ENCODE measurements at places on chromosomes 16 and 17.

- DNase-seq: no peak
Measured at GRCh38 chr17:15659236-15659635, 24.9 kb downstream of the TRIM16 start.

DNA sequence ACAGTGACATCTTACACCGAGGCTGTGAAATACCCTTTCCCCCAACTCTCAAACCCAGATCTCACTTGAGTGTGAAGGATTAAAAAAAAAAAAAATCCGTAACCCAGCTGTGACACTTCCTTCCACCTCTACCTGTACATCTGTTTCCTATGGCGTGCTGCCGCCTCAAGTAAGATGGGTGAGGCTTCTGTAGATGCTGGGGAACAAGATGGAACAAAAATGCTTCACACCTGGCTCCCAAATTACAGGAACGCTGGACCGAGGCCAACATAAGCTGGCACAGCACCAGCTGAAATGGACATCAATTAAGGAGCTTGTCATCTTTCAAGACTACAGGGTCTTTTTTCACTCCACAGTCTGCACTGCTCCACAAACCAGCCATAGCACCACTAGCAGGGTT lies 95.9 kb downstream of the HIC1 start:
- no peak for DNase-seq

- DNase-seq: no peak
Measured at GRCh38 chr17:31919802-31920525, 16.8 kb upstream of the SUZ12 start.

GRCh38 chr17:10754109-10754508 lies 24.3 kb upstream of the TMEM220 start:
- peak; percentile 34 for DNase-seq

- DNase-seq: no peak
Measured at GRCh38 chr17:284676-285355, 67.8 kb downstream of the RPH3AL start.

DNA sequence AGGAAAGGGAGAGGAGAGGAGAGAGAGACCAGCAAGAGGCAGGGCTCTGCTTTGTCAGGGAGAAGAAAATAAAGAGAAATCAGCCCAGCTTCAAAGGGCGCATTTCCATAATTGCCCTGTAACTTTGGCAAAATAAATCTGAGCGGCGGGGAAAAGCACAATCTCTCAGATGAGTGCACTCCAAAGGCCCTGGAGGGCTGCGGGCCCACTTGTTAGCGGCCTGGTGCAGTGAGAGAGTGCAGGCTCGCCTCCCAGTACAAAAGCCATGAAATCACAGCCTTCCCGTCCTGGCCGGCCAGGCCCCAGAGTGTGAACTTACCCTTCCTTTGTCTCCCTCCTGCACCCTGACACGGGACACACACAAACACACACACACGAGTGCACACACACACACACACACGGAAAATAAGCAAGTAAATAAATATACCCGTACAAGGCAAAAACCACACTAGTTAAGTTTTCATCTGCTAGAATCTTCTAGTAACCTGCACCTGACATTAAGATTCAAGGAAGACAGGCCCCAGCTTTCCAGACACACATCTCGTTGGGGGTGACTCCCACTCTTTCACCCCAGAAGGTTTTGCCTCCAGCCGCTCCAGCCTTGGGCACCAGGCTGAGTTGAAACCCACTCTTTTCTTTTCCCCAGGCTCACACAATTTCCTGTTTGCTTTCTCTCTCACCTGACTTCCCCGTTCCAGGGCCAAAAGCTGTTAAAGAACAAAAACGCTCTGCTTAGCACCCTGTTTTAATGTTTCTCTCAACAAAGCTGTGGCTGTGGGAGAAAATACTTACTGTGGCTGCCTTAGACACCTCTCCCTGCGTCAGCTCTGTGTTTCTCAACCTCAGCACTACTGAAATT lies 8.5 kb downstream of the IRX3 start:
- DNase-seq: peak; percentile 33

DNA sequence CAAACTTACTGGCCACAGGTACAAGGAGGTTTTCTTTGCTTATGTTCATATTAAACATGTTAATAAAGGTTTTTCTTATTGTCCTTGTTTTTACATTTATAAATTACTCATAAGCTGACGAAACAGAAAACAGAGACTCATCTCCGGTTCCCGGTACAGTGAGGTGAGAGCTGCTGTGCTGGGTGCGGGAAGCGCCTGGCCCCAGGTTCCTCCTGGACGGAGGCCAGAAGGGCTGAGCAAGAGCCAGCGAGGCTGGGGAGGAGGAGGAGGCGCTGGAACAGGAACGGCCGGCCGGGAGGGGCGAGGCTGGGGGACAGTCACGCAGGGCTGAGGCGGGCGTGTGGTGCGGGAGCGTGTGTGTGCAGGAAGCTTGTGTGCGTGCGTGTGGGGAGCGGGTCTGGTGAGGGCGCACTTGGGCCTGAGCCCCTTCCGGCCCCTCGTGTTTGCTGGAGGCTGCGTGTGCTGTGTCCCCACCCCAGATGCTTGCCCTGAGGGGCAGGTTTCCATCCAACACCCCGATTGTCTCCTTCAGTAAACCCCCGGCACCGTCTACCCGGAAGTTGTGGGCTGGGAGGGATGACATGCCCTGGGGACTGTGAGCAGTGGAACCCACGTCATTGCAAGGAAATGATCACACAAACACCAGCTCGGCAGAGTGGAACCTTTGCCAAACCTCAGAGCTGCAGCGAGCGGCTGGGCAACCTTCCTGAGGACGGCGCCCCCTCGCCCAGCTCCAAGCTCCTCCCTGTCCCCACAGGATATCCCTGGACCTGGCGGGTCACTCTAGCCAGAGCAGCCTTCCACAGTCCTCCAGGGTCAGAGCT lies 19.5 kb downstream of the CD7 start:
- DNase-seq: no peak

DNA sequence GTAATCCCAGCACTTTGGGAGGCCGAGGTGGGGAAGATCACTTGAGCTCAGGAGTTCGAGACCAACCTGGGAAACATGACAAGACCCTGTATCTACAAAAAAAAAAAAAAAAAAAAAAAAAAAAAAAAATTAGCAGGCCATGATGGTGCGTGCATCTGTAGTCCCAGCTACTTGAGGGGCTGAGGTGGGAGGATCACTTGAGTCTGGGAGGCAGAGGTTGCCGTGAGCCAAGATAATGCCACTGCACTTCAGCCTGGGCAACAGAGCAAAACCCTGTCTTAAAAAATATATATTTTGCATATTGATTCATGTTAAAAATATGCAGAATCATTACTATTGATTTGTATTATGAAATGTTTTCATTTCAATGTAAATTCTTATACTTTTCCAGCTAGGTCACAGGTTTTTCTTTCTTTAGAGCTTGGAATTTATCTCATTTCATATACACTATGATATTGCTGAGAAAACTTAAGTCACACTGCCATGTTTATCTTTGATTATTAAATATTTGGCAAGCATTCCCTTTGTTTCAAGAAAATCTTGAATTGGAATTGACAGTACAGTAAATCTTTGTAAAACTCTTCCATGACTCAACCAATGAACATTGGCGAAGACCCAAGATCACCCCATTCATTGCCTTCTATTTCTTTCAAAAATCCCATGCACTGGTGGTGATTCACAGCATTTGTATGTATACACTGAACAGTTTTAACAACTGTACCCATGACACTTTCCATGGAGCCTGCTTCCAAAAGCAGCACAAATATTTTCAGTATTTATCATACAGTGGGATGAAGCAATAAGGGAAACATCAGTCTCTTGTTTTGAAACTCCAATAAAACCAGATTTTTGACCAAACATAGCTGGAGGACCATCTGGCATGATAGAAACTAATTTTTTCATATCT lies 83.5 kb upstream of the TNRC6A start:
- no peak for DNase-seq

DNA sequence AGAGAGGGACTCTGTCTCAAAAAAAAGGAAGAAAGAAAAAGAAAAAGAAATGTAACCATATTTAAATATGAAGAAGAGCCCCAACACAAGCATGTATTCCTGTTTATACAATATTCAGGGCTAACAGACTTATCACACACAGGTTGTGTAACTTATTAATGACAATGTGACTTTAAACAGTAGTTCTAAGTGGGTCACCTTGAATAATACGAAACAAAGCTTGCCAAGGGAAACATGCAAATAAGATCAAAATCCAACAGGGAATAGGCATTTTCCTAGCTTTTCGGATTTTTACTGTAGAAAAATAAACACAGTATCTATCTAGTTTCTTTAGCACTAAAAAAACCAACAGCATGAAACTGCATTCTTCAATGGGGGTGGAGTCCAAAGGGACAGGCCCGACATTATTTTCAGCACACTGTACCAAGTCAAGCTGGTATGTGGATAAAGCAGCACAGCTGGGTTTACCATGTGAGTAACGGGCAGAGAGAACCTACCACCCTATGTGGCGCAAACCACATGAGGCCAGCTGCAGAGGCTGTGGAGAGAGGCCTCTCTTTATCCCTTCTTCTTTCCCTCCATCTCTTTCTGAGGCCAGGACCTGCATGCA lies 45.3 kb downstream of the TOM1L2 start:
- no peak for DNase-seq

DNA sequence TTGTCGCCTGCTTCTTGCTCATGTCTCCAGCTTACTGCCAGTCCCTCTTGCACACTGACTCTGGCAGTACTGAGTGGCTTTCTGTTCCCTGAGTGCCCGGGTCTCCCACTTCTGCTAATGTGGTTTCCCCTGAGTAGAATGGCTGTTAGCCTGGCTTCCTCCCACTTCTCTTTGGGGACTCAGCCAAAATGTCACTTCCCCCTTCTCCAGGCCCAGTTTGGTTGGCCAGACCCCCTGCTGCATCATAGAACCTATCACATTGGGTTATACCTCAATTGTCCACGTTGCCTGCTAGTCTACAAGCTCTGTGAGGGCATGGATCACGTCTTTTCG lies 304.4 kb downstream of the HS3ST3B1 start:
- DNase-seq: no peak

DNA sequence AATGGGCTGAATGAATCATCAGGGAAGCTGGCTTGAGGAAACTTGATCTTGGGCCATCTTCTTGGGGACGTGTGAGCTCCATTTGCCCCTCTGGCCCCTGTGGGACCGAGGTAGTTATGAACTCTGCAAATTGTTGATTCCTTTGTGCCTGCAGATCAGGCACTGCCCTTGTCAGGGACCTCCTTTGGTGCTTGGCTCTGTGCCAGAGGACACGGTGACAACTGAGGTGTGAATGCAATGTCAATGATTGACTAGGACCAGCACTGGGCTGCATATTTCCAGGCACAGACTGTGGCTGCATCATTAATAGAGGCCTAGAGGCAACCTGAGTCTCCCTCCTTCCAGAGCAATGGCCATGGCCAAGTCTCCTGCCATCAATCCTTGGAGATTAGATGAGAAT lies 23.8 kb downstream of the PDILT start:
- DNase-seq: no peak

GRCh38 chr17:37339321-37339720 lies 36.5 kb upstream of the C17orf78 start:
- DNase-seq: no peak

- no peak for DNase-seq
Measured at GRCh38 chr17:70208080-70208794, 38.9 kb downstream of the KCNJ2 start.

- DNase-seq: no peak
Measured at GRCh38 chr16:59259950-59260319, 525.8 kb upstream of the GOT2 start.

DNA sequence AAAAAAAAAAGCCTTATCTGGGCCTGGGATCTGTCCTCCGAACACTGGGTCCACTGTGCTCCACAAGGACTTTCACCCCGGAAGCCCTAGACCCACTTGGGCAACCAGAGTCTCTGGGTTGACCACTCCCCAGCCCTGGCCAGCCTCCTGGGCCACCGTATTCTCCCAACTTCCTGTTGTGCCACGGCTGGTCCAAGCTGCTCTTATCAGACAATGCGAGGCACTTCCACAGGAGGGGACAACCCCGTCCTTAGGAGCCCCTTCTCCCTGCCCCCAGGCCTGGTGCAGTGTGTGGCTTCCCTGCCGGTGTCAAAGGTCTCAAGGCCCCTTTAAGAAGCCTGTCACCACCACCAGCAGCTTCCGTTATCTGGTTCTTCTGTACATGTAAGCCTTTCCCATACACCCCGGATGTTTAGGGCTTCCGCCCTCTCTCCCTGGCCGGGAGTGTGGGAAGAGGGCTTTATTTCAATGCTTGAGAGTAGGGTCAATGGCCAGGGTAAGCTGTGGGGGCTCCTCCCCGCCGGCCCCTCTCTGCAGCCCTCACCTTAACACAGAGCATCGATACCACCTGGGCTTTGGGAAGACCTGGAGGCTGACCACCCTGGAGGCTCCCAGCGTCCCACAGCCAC lies 313.0 kb downstream of the SEC14L1 start:
- DNase-seq: no peak

DNA sequence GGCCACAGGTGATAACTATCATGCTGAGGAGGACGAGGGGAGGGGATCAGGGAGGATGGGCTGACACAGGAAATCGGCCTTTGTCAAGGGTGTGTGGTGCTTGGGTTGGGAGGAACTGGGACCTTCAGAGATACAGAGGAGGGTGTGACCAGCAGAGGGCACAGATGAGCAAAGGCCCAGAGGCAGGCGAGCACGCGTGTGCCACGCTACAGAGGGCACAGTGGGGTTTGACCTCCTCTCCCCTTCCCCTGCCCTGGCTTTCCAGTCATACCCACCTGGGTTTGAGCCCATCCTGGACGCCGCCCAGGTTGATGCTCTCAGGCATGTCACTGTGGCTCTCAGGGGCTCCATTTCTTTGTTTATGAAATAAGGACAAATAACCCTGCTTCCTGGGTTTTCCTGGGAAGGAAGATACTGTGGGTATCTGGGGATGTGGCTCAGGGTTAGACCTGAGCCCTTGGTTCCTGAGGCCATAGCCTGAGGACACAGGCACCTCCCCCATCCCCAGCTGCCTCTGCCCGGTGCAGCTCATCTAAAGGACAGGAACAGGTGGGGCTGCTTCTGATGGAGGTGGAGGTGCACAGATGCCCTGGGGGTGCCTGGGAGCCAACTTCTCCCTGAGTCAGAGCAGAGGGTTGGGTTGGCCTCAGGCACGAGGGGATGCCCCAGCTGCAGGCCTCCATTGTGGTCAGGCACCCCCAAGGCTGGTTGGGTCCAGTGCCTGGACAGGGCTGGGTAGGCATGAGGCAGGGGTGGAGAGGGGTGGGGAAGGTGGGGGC lies 51.8 kb downstream of the BEAN1 start:
- peak; percentile 59 for DNase-seq

DNA sequence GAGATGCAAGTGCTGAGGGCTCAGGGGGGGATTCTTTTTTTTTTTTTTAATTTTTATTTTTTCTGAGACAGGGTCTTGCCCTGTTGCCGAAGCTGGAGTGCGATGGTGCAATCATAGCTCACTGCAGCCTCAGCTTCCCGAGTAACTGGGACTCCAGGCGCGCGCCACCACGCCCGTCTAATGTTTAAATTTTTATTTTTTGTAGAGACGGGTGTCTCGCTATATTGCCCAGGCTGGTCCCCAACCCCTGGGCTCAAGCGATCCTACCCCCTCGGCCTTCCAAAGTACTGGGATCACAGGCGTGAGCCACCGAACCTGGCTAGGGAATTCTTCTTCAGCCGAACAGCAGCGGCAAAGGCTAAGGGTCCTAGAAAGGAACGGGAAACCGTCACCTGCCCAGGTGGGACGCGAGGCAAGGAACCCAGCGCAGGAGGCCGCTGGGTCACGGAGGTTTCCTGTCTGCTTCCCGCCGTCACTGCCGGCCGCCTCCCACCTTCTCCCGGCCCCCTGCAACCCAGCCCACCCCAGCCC lies 13.3 kb upstream of the OR1F1 start:
- DNase-seq: no peak

- no peak for DNase-seq
Measured at GRCh38 chr17:72590382-72590781, 469.6 kb downstream of the SOX9 start.

Data from neural crest cell (in vitro differentiated cells).